ENCODE measurements at places on chromosomes 5 and 9.

- no peak for DNase-seq
Observed at GRCh38 chr5:136309932-136310598, 55.3 kb downstream of the TRPC7 start.

DNA sequence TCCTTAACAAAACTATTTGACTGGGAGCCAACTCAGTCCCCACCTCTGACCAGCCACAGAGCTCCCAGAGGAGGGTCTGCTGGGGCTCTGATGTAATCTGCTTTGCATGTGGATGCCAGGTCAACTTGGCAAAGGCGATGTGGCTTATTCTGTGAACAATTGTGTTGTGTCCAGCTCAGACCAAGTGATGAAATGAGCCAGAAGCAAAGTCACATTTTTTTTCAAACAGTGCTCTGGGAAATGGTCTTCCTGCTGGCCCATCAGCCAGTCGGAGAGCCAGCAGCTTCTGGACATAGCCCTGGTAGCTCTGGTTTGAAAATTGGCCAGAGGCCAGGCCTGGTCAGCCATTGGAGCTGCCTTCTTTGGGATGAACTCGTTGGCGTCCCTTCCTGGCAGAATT lies 86.5 kb downstream of the ANGPTL2 start:
- DNase-seq, result no peak

DNA sequence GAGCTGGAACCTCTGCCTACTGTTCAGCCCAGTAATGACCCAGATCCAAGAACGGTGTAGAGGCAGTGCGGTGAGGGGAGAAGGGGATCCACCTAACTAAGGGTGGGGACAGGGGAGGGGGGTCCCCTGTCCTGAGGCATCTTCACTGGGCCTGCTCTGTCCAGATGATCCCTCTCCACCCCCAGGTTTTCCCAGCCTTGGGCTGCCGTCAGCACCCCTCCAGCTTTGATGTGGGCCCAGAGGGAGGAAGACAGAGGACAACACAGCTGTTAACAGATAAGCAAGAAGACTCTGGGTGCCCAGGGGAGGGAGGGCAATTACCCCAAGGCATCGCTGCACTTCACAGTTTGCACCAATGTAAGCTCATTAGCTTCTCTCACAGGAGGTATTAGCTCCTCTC lies 19.3 kb downstream of the BICD2 start:
- no peak for DNase-seq

DNA sequence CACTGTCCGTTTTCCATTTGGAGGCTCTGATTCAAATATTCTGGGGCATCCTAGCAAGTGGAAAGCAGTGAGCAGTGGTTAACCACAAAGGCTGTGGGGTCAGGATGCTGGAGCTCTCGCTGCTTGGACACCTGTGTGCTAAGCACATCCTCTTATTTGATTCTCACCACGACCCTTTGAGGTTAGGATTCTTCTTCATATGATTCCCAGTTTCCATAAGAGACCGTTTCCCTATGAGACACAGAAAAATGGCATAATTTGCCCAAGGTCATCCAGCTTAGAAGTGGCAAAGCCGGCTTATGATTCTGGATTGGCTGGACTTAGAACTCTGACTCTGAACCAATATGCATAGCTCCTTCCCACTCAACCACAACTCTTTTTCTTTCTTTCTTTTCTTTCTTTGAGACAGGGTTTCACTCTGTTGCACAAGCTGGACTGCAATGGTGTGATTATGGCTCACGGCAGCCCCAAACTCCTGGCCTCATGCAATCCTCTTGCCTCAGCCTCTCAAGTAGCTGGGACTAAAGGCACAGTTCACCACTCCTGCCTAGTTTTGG lies 207.7 kb downstream of the TTLL11 start:
- no peak for DNase-seq

DNA sequence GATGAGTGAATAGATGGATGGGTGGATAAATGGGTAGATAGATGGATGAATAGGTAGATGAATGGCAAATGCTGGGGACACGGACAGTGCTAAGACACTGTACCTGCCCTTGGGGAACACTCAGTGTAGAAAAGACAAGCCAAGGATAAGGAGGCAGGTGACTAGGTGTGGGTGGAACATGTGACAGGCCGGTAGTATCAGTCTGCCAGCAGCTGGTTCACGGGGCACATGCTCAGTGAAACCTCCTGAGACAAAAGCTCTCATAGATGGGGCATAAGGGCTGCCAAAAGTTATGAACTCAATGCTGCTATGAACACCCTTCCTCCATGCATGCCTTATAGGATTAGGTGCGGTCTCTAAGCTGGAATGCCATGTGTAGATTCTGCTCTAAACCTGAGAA lies 71.0 kb downstream of the C5orf15 start:
- no peak for DNase-seq

- DNase-seq, result no peak
Observed at GRCh38 chr9:122164286-122164685, 4.6 kb downstream of the MORN5 start.

DNA sequence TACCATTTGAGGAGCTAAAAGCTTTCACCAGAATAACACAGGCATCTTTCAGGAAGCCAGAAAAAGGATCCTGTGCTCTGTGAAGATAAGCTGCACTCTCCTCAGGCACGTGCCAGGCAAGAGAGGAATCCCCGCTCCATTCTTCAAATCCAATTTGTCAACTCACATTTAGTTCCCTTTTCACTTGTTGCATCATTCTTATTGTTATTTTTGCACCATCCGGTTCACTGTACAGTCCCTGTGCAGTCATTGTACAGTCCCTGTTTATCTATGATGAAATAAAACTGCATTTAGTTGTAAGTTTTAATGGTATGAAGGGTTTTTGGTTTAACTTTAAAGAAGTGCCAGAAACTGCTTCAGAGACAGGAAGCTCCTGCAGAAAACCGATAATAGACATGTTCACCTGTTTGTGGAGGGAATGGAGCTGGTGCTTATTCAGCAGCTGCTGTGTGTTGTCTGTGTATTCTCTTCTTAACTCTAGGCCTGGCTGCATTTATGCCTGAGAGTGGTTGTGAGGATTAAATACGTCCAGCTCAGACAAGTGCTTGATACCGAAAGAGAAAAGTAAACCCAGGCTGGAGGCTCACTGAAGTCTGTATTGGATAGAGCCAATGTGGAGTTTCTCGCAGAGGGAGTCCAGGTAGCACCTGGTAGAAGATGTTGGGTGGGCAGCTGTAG lies 22.4 kb downstream of the IFNW1 start:
- no peak for DNase-seq

DNA sequence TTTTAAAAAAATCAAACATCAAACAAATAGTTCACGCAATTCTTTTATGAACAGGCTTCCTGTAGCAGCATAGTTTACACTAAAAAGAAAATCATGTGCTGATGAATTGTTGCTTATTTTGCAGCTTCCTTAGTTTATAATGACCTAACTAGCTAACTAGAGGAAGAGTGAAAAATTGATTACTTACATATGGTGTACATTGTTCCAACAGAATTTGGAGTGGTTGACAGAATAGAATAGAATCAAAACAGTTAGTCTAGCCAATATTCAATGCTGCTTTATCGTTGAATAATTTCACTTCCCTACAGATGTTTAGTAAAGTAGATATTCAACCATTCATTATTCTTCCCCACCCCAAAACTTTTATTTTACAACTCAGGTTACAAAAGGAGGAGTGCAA lies 4.2 kb downstream of the NMUR2 start:
- DNase-seq, result no peak

GRCh38 chr5:80615266-80615914 lies 39.1 kb upstream of the MSH3 start:
- no peak for DNase-seq

Data from left renal cortex interstitium (tissue), 4 donors.